ENCODE measurements at places on chromosomes 2 and 18.
A peak's percentile ranks its signal among the peaks of the same experiment; 100 is the strongest.

GRCh38 chr2:429575-430254, 141.8 kb upstream of the ALKAL2 start:
- no peak for DNase-seq

DNA sequence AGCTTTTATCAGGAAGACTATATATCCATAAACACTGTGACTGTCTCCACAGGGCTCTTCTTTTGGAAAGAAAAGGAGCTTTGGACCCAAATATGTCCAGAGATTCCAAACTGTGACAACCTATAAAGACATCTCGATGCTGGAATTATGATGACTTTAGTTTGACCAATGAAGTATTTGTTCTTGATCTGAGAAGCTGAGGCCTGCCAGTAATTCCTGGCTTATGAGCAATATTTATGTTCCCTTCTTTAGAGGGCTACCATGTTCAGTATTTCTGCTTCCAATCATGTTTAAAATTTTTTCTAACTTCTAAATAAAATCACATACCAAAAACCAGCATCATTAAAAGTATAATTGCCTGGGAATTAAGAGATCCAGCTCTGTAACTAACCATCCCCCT, 41.1 kb downstream of the FEZ2 start:
- peak; percentile 93 for DNase-seq

GRCh38 chr18:25310045-25310444, 41.9 kb downstream of the ZNF521 start:
- DNase-seq: peak; percentile 76

DNA sequence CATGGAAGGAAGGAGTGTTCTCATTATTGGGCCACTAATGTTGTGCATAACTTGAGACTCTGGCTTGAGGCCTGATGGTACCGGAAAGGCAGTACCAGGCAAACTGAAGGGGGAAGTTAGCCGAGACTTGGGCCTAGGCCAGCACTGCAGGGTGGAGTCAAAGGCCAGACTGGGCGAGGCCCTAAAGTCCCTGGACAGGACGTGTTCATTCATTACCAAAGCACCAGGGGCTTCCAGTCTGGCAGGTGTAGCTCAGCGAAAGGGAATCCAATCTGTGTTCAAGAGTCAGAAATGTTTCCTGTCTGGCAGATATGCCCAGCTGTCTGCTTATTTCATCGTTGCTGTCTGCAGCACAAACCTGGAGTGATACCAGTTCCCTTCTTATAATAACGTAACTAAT, 4.7 kb upstream of the ITSN2 start:
- no peak for DNase-seq

DNA sequence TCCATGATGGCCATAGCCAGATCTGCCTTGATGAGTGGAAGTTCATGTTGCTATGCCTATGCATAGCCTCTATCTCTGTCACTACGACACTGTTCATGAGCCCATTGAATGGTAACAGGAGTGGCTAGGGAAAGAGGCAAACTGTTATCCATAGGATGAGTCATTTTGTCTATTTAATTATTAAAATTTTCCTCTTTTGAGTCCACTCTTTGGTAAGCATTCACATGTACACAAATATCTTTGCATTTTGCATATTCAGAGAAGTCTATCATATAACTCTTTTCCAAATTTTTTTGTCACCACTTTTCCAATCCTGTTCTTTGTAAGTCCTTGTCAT, 364.4 kb downstream of the KCNJ3 start:
- no peak for DNase-seq

DNA sequence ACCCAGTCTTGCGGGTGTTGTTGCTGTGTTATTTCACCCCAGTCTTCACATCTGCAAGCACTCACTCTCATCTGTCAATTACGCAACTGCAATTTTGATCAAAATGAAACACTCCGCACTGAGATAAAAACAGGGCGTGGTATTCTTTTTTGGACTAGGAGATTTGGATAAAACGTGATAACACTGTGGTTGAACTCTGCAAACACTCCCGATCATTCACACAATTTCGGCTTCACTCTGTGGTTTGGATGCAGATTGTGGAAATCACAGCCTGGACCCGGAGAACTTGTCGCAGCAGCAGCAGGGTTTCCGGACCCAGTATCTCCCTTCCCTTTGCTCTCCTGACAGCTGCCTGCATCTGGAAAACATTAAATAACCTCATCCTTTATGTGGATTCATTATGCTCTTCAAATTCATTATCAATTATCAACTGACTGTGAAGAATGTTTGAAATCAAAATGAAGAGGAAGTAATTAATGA, 49.4 kb upstream of the APCDD1 start:
- DNase-seq: no peak

DNA sequence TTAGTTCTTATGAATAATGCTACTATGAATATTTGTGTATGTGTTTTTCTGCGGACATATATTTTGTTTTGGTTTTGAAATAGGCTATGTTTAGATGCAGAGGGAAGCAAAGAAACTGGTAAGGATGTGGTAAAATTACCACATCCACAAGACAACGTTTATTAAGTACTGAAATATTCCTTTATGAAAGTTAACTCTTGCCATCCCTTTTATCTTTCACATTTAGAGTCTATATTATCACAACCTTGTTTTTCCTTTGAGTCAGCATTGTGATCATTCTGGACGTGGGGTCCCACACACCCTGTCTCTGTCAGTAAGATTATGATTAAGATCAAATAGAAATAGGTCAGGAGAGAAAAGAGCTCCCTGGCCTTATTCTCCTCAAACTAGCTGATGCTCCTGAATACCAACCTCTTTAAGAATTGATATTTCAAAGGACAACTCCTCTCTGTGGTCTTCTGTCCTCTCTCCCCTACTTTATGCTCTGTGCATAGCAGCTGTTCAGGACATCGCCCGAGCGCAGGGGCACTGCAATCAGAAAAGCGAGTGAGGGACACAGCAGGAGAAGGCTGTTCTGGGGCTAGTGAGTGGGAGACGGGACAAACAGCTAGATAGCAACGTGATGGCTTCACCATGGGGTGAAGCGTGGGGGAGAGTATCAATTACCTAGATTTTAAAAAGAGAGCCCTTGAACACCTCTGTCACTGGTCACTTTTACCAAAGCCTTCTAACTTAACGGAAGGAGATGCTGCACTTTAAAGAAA, 12.2 kb downstream of the METAP1D start:
- DNase-seq: no peak
